ENCODE measurements at places on chromosomes 6 and 20.

- no peak for DNase-seq
Observed at GRCh38 chr20:40868551-40869217, 159.9 kb upstream of the TOP1 start.

- peak; percentile 17 for DNase-seq
Observed at GRCh38 chr6:35363293-35363750, 21.0 kb downstream of the PPARD start.

DNA sequence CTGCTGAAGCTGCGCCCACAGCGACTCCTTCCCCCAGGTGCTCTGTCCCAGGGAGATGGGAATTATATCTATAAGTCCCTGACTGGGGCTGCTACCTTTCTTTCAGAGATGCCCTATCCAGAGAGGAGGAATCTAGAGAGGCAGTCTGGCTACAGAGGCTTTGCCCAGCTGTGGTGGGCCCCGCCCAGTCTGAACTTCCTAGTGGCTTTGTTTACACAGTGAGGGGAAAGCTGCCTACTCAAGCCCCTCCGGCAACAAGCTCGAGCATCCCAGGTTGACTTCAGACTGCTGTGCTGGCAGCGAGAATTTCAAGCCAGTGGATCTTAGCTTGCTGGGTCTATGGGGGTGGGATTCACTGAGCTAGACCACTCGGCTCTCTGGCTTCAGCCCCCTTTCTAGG lies 152.5 kb upstream of the MAP3K7 start:
- DNase-seq: peak; percentile 31

DNA sequence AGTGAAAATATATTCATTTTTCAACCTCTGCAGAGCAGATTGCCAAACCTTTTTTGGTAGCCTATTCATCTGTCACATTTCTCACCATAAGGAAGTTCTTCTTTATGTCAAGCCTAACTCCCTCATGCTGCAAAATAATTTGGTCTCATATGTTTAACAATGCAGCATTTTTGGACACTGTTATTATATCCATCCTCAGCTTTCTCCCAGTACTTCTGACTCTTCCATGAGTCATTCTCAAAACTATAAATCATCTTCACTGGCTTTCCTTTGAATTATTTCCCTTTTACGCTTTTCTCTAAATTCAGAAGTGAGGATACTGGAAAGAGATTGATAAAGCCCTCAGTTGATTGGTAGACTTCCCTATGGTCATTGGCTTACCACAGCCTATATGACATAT lies 192.2 kb downstream of the TPBG start:
- DNase-seq: no peak

- DNase-seq: no peak
Observed at GRCh38 chr20:23358923-23359593, 2.9 kb upstream of the GZF1 start.

- no peak for DNase-seq
Observed at GRCh38 chr6:129895692-129896091, 34.6 kb upstream of the TMEM244 start.

DNA sequence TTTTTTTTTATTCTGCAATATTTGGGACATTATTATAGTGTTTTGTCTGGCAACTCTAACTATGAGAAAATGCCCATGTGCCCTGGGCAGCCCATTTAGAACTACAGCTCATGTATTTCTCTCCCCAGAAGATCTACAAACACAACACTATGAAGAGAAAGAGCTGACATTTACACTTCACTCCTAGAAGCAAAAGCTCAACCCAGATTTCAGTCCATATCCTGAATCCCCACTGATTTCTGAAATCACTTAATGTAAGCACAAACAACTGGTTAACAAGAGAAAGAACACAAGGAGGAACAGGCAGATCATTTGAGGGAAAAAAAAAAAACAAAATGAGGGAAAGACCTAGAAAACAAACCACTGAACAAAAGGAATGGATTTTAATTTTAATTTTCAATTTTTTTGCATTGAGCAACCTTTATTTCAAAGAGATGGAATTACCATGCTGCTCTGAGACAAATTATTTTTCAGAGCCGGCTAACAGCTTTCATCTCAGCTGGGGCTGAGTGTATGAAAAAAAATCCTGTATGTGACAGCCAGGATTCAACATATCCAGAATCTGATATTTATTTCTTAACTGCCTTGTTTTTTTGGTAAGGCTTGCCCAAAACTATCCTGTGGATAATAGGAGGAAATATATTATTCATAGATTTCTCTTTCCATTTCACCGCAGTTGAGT lies 32.5 kb downstream of the KIAA0319 start:
- DNase-seq: no peak
